ENCODE measurements at places on chromosomes 11 and 22.

- peaks cover 12% of the 10 kb centered on the region for H3K4me1 ChIP-seq
- H3K36me3 ChIP-seq = peaks cover 13% of the 10 kb centered on the region
- no peaks in the 10 kb centered on the region for H3K27me3 ChIP-seq
- no peak overlapping the region for H3K27ac ChIP-seq
- DNase-seq = no peak
Observed at GRCh38 chr22:46727813-46728364, 10.2 kb downstream of the CERK start.

DNA sequence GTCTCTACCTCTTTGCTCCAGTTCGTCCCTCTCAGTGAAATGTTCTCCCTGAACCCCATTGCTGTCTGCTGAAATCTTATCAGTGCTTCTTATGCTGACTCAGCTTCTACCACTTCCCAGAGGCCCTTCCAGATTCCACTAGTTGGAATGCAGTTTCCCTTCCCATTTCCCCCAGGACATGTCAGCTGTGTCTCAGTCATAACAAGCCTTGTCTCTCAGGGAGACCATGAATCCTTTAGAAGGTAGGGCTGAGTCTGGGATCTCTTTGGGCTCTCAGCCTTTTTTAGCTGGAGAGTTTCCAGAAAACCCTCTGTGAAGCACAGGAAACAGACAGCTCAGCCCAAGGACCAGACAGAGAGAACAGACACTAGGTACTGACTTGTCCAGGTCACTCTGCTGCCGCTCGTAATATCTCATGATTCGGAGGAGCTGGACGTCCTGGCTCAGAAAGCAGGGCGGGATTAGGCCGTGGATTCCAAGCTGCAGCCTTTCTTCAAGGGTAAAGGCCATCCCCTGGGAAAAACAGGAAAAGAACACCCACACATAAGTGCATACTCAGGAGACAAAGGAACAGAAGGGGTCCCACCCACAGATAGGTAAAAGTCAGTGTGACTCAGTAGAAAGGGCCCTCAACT lies 113.0 kb downstream of the ME3 start:
- DNase-seq = no peak
- H3K36me3 ChIP-seq = no peaks in the 10 kb centered on the region
- H3K4me3 ChIP-seq = no peak overlapping the region

DNA sequence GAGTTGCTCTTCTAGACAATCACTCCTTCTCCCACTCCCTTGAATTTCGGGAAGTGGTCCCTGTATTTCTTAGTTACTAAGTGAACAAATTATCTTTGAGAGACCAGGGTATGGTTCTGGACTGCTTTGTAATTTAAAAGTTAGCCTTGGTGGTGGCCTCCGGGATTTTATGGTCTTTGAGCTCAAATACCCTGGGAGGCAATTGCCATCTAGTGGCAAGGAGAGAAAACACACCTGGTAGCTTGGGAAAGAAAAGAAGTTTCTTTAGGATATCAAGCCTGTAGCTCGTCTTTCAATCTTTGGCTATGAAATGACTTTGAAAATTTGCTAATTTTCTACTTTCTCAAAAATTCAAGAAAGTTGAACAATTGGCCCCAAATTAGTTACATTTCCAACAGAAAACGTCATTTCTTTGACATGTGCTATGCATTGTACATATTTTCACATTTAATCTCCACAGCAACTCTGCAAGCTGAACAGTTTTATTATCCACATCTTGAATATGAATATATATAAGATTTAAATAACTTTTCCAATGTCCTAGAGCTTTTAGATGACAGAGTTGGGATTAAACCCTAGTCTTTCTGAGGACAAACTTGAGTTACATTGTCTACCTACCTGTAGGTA lies 39.1 kb downstream of the MMP27 start:
- no peaks in the 10 kb centered on the region for H3K36me3 ChIP-seq
- peaks cover 3% of the 10 kb centered on the region for H3K27me3 ChIP-seq
- DNase-seq = no peak
- H3K4me3 ChIP-seq = no peak overlapping the region
- no peaks in the 10 kb centered on the region for H3K4me1 ChIP-seq

DNA sequence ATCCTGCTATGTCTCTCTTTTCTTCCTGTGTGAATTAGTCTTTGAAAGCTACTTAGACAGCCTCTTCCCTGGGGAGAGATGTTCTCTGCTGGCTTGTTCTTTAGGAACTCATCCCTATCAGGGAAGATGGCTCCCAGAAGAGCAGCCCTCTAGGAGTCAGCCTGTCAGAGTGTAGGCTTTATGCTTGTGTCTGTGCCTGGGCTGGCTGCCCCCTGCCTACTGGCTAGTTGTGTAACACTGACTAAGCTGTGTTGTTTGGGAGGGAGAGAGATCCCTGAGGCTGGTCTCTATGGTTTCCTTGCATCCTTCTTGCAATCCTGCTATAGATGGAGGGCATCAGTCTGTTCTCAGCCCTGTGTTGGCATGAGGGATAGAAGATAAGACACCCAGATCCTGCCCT lies 112.2 kb downstream of the STIM1 start:
- H3K4me1 ChIP-seq = peaks cover 4% of the 10 kb centered on the region
- no peaks in the 10 kb centered on the region for H3K27me3 ChIP-seq
- H3K36me3 ChIP-seq = peaks cover 5% of the 10 kb centered on the region
- DNase-seq = no peak
- no peak overlapping the region for H3K27ac ChIP-seq
